ENCODE measurements at places on chromosomes 6 and 20. TPM values are rescaled to one million over a fixed set of nuclear protein-coding genes. Genes with fewer than 3 reads are reported as not detected.

DNA sequence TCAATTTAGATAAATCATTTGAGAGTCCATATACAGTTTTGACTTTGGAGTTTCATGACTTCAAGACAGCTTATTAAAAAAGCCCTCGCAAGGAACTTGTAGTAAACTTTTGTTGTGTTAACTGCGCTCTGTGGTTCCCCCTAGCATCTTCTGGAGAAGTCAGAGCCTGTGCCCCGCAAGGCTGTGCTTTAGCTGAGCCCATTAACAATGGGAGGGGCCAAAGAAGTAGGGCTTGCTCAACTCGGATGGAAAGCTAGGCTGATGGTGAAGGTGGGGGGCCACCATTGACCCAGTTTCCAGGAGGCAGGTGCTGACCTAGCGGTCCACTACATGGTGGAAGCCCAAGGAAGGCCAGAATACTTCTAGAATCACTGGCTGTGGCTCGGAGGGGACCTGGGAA is 29.3 kb upstream of the OVOL2 start:
- no peaks in the 10 kb centered on the region for H3K4me1 ChIP-seq
- no peak overlapping the region for H3K4me3 ChIP-seq
- H3K36me3 ChIP-seq = no peaks in the 10 kb centered on the region
- no peak for DNase-seq

- no peaks in the 10 kb centered on the region for H3K36me3 ChIP-seq
- H3K4me3 ChIP-seq = no peak overlapping the region
- no peak for DNase-seq
- H3K27ac ChIP-seq = no peak overlapping the region
- no peaks in the 10 kb centered on the region for H3K27me3 ChIP-seq
- no peaks in the 10 kb centered on the region for H3K4me1 ChIP-seq
Measured at GRCh38 chr6:156699017-156699421, 78.2 kb upstream of the ARID1B start.

GRCh38 chr6:135774006-135774405 is 77.5 kb upstream of the PDE7B start:
- no peak overlapping the region for H3K27ac ChIP-seq
- no peaks in the 10 kb centered on the region for H3K36me3 ChIP-seq
- no peaks in the 10 kb centered on the region for H3K4me1 ChIP-seq
- H3K4me3 ChIP-seq = no peak overlapping the region

CST4 gene
- total RNA-seq = not detected

All from heart left ventricle (tissue), 16 donors.